ENCODE measurements at places on chromosomes 3 and 15. TPM values are rescaled to one million over a fixed set of nuclear protein-coding genes. Genes with fewer than 3 reads are reported as not detected.

GRCh38 chr3:138901567-138901966, 45.4 kb downstream of the FOXL2 start:
- no peak for DNase-seq
- no peaks in the 10 kb centered on the region for H3K4me1 ChIP-seq
- H3K27me3 ChIP-seq, result no peaks in the 10 kb centered on the region
- H3K36me3 ChIP-seq, result no peaks in the 10 kb centered on the region
- H3K27ac ChIP-seq, result no peak overlapping the region

GRCh38 chr15:56639631-56640030, 93.7 kb downstream of the ZNF280D start:
- H3K36me3 ChIP-seq, result no peaks in the 10 kb centered on the region
- no peaks in the 10 kb centered on the region for H3K27me3 ChIP-seq
- H3K4me3 ChIP-seq, result no peak overlapping the region
- no peak overlapping the region for H3K27ac ChIP-seq

DNA sequence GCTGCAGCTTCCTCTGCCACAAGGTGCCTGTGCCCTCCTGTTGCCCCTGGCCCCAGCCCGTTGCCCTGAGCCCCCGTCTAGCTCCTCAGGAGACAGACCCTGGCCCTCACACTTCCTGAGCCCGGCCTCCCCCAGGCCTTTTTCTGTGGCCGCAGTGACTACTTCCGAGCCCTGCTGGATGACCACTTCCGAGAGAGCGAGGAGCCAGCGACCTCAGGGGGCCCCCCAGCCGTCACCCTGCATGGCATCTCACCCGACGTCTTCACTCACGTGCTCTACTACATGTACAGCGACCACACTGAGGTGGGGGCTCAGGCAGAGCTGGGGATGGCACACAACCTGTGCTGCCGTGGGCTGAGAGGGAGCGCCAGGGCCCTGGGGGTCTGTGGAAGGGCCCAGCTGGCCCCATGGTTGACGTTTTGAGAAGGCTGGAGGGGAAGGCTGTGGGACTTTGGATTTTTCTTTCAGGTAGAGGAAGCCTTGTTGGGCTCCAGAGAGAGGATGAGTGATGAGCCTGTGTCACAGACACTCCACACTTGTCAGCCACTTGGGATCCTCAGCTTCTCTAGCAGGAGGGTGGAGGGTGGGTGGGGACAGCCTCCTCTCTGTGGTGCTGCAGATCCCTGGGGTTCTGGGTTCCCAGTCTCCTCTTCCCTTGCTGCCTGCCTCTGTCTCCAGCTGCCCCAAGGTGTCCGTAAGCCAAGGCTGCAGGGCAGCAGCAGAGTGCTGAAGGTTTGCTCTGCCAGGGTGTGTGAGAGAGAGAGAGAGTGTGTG, 5.0 kb downstream of the ABTB1 start:
- H3K4me3 ChIP-seq, result no peak overlapping the region
- H3K27ac ChIP-seq, result no peak overlapping the region
- peaks cover 8% of the 10 kb centered on the region for H3K27me3 ChIP-seq
- DNase-seq, result peak; percentile 32

DNA sequence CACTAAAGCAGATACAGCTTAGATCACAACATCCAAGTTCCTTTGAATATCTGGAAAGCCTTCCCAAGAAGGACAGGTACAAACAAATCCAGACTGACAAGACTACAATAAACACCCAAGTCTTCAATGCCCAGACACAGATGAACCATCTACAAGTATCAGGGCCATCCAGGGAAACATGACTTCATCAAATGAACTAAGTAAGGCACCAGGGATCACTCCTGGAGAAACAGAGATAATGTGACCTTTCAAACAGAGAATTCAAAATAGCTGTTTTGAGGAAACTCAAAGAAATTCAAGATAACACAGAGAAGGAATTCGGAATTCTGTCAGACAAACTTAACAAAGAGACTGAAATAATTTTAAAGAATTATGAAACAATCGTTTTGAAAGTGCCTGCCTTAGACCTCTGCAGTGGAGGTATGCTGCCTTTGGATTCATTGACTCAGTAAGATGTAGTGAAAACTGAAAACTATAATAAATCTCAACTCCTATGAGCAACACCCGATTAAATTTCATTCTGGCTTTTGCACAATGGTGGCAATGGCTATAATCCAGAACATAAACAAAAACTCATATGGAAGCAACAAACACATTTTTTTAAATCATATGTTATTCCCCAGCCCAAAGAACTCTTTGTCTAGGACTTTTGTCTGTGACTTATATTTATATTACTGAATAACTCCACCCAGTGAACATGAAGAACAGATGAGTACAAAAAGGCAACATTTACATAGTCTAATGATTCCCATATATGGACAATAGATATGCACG, 12.6 kb upstream of the COL8A1 start:
- H3K4me3 ChIP-seq, result no peak overlapping the region
- no peak overlapping the region for H3K27ac ChIP-seq
- H3K4me1 ChIP-seq, result no peaks in the 10 kb centered on the region

- H3K36me3 ChIP-seq, result no peaks in the 10 kb centered on the region
- H3K4me3 ChIP-seq, result no peak overlapping the region
- DNase-seq, result no peak
- H3K27ac ChIP-seq, result peak overlapping the region; percentile 21
- peaks cover 13% of the 10 kb centered on the region for H3K4me1 ChIP-seq
These were observed 879.9 kb downstream of the TUSC7 start for GRCh38 chr3:117589454-117589853.

DNA sequence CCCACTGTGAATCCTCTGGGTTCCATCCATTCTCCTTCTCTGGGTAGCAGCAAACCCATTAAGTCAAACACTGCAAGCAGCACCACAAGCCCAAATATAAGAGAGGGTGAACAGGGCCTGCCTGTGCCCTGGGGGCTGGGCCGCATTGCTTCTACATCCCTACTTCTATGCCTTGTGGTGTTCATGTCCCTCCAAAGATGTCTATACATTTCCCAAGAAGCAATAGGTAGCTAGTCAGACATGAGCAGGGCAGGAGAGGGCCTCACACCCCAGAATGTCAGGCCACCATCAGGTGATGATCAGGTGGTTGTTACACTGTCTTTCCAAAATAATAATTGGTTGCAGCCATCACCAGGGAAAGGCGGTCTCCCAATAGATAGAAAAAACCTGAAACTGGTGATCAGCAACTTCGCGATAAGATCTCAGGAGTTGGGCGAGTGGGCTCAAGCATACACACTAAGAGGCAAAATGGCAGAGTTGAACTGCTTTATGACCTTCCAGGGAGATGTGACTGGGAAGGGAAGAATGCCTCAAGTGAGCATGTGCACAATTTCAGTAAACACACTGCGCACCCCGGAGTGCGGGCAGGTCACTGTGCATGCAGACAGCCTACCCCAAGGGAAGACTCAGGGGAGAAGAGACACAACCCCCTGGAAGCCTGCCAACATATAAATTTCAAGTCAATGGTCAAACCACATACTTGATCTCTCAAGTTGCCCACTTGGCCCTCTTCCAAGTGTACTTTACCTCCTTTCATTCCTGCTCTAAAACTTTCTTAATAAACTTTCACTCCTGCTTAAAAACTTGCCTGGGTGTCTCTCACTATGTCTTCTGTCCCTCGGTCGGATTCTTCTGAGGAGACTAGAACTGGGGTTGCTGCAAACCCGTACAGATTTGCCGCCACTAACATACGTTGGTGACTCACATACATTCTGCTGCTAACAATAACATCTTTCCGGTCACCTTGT, 39.9 kb downstream of the KLF15 start:
- no peak overlapping the region for H3K4me3 ChIP-seq
- DNase-seq, result peak; percentile 26
- H3K36me3 ChIP-seq, result no peaks in the 10 kb centered on the region

- no peak overlapping the region for H3K4me3 ChIP-seq
- no peaks in the 10 kb centered on the region for H3K27me3 ChIP-seq
- no peak overlapping the region for H3K27ac ChIP-seq
- DNase-seq, result no peak
- no peaks in the 10 kb centered on the region for H3K4me1 ChIP-seq
These were observed 21.6 kb upstream of the SLC6A20 start for GRCh38 chr3:45817831-45818522.

DNA sequence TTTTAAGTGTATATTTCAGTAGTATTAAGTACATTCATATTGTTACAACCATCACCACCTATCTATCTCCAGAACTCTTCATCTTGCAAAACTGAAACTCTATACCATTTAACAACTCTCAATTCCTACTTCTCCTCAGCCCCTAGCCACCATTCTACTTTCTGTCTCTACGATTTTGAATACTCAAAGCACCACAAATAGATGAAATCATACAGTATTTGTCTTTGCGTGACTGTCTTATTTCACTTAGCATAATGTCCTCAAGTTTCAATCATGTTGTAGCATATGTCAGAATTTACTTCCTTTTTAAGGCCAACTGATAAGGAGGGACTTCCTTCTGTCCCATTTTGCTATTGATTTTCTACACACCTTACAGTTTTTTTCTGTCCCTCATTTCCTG, 593.3 kb downstream of the FHIT start:
- H3K27ac ChIP-seq, result no peak overlapping the region
- H3K4me1 ChIP-seq, result peaks cover 7% of the 10 kb centered on the region
- H3K4me3 ChIP-seq, result peak overlapping the region; percentile 41
- no peaks in the 10 kb centered on the region for H3K27me3 ChIP-seq
- DNase-seq, result no peak

DNA sequence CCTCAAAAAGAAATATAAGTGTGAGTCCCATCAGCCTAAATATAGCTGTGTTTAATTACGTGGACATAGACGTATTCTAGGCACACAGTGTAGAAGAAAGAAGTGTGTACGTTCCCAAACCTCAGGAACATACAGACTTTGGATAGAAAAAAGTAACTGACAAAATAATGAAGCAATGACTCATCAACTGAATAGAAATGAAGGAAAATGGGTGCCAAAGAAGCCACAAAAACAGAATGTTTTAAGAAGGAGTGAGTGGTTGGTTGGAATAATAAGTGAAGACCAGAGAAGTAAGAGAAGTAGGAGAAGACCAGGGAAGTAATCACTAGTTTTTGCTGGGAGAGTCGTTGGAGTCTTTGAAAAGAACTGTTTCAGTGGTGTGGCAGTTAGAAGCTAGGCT, 518.1 kb downstream of the ROBO1 start:
- no peaks in the 10 kb centered on the region for H3K4me1 ChIP-seq
- no peaks in the 10 kb centered on the region for H3K27me3 ChIP-seq
- no peak overlapping the region for H3K4me3 ChIP-seq
- H3K36me3 ChIP-seq, result no peaks in the 10 kb centered on the region
- H3K27ac ChIP-seq, result no peak overlapping the region
- DNase-seq, result no peak

DNA sequence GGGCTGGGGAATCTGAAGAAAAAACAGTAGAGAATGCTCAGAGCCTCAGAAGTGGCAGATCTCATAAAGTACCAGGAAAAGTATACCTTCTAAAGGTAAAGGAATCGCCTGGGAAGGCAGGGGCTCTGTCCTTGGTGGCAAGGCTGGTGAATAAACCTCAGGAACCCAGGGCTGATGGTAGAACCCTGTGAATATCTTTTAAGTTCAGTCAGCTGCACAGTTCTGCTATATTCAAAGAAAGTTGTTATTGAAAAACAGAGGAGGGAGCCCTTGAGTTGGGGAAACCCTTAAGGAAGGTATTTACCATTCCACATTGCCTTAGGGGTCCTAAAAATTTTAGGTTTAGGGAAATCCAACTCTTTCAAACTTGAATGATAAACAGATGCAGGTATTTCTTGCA, 31.2 kb downstream of the ZPLD1 start:
- H3K36me3 ChIP-seq, result no peaks in the 10 kb centered on the region
- no peak for DNase-seq
- no peaks in the 10 kb centered on the region for H3K4me1 ChIP-seq

DNA sequence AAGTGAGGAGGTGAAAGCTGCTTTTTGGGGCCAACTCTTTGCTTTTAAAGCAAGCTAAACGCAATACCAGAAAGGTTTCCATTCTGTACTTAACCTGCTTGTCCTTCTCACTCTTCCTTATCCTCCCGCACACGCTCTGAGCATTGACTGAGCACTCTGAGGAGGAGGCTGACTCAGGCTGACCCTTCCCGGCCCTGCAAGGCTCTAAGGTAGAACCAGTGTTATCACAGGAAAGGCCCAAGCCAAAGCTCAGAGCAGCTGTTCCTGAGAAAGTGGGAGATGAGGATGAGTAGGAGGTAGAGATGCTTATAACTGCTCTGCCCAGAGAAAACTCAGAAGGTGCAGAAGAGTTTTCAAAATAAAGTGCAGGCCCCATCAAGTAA, 2.3 kb downstream of the B3GNT5 start:
- H3K4me3 ChIP-seq, result peak overlapping the region; percentile 79
- H3K4me1 ChIP-seq, result no peaks in the 10 kb centered on the region
- H3K27me3 ChIP-seq, result no peaks in the 10 kb centered on the region
- no peak for DNase-seq
- H3K36me3 ChIP-seq, result peaks cover 41% of the 10 kb centered on the region
- H3K27ac ChIP-seq, result no peak overlapping the region

DNA sequence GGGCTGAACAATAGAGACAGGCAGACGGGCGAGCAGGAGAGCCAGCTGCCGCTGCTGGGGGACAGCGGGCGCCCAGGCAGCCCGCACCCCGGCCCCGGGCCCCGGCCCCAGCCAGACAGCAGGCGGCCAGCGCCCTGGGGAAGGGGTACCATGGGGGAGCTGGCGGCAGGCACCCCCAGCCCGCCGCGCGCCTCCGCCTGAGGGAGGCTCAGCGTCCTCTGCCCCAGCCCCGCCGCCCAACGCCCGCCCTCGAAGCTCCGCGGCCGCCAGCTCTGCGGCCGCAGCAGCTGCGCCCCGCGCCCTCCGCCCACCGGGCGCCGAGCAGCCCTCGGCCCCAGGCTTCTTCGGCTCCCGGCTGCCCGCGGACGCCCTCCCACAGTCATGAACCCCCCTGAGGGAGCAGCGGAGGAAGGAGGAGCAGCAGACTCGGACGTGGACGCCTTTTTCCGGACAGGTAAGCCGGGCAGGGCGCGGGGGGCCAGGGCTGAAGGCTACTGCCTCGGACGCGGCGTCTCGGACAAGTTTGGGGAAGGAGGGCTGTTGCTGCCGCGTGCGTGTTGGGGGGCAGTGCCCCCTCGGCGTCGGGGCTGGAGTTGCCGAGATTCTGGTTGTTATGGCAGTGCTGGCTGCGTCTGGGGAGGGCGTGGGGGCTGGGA, 41.6 kb upstream of the ROPN1 start:
- peak within 1 kb of the TSS; percentile 86 for H3K4me3 ChIP-seq
- no peaks in the 10 kb centered on the region for H3K36me3 ChIP-seq
- peak within 1 kb of the TSS; percentile 97 for H3K27ac ChIP-seq
- H3K27me3 ChIP-seq, result peaks cover 72% of the 10 kb centered on the region
- H3K4me1 ChIP-seq, result no peaks in the 10 kb centered on the region
- peak; percentile 79 for DNase-seq

GRCh38 chr3:105714453-105714852, 154.4 kb downstream of the CBLB start:
- H3K4me3 ChIP-seq, result no peak overlapping the region
- no peak for DNase-seq
- H3K4me1 ChIP-seq, result no peaks in the 10 kb centered on the region
- peaks cover 31% of the 10 kb centered on the region for H3K36me3 ChIP-seq
- no peaks in the 10 kb centered on the region for H3K27me3 ChIP-seq
- H3K27ac ChIP-seq, result no peak overlapping the region

The COLQ gene
- total RNA-seq, result 7.3 TPM

The HMCES gene
- total RNA-seq, result 39.1 TPM

The ARHGAP31 gene
- 1.9 TPM for total RNA-seq

The ZNF502 gene
- 0.07 TPM for total RNA-seq

The CNTN6 gene
- 0.23 TPM for total RNA-seq

The RAD54L2 gene
- total RNA-seq, result 77.6 TPM

The CCDC54 gene
- not detected for total RNA-seq
